Bronchial epithelial cell (primary cell): ENCODE measurements at places on chromosomes 4 and X. TPM values are rescaled to one million over a fixed set of nuclear protein-coding genes. Genes with fewer than 3 reads are reported as not detected.
A peak's percentile ranks its signal among the peaks of the same experiment; 100 is the strongest.

SMIM10 gene
- total RNA-seq: not detected in 2 replicates

PABPC1L2A gene
- total RNA-seq: not detected in 2 replicates

UCHL1 gene
- 6.1 and 28.4 TPM in 2 replicates for total RNA-seq

DNA sequence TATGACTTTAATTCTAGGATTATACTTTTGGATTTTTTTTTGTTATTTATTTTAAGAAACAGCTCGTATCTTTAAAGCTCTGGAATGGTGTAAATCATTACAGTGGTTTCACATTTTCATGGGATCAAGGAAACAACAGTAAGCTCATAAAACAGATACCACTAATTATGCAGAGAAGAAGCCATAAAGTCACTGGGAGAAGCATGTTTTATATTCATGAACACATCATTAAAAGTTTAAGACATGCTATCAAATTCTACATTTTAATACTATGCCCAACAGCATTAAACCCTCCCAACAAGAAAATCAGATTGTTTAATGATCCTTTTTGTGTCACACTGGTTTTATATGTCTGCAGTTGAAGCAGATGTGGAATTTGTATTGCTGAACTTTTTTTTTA lies 149.9 kb downstream of the FBXO8 start:
- DNase-seq: no peak

DNA sequence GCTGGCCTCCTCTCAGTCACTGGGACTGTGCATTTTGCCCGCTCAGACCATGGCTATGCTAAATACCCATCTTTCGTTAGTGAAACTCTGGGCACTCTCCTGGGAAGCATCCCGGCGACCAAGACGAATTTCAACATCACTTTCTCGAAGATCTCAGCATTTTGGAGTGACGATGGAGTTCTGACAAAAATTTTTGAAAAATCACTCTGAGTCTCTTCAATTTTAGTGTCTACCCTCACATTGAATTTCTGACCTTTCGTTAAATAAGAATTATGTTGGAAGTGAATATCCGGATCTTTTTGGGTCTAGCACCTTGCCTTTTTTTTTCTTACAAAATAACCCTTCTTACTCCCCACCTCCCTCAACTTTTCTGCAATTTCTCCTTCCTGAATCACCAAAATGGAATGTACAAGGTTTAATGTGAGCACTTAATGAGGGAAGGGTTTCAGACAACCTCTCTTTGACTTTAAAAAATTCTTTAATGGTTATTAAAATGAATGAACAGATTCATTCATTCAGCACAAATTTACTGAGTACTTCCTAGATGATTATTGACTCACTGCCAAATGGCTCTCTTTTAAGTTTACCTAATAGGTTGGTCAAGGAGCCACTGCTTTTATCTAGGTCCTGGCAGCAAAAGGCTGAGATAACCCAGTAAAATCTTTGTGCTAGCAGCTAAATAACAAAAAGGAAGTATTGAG lies 746 bp upstream of the AADAT start:
- peak; percentile 10 for DNase-seq

- DNase-seq: peak; percentile 36
Measured at GRCh38 chr4:41506130-41506529, 31.8 kb upstream of the LIMCH1 start.

DNA sequence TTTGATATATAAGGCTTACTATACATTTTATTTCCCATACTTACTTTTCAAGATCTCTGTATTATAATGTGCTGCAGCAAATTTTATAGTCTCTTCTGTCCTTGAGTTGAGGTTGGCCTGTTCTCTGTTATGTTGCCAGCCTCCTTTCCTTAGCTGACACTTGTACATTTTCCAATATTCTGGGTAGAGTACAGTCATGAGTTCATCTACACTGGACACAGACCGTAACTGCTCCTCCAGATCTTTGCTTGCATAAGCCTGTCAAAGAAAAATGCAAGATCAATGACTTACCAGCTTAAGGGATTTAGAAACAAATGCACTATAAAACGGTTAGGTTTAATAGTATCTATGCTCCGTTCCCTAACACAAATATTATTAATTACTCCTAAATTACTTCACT lies 63.2 kb downstream of the VEGFC start:
- no peak for DNase-seq
